ENCODE measurements at places on chromosomes 16 and 17.
A peak's percentile ranks its signal among the peaks of the same experiment; 100 is the strongest.

- DNase-seq: no peak
Observed at GRCh38 chr17:34675143-34675542, 95.8 kb downstream of the TMEM132E start.

DNA sequence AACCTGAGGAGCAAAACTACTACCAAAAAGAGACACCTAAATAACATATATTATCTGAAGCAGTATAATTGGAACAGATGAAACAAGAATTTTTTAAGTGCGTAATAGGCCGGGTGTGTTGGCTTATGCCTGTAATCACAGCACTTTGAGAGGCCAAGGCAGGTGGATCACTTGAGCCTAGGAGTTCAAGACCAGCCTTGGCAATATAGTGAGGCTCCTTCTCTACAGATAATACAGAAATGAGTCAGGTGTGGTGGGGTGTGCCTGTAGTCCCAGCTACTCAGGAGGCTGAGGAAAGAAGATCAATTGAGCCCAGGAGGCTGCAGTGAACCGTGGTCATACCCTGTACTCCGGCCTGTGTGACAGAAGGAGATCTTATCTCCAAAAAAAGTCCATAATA lies 294.2 kb upstream of the AXIN2 start:
- DNase-seq: no peak

- no peak for DNase-seq
Observed at GRCh38 chr17:81968850-81969812, 8.1 kb upstream of the NOTUM start.

DNA sequence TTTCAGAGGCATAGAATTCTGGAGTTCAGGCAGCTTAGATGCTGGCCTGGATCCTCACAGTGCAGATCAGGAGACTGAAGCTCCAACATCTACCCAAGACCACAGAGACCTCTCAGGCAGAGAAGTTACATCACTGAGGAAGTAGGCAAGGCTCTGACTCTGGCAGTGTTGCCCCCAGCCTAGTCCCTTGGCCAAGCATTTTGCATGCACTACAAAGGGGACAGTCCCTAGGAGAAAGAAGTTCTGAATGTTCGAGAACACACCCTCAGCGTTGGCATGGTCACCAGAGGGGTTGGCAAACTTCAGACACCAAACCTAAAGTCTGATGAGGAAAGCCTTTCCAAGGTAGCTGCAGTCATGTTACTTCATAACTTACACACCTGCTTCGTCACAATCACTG lies 2.5 kb downstream of the RANBP10 start:
- no peak for DNase-seq

DNA sequence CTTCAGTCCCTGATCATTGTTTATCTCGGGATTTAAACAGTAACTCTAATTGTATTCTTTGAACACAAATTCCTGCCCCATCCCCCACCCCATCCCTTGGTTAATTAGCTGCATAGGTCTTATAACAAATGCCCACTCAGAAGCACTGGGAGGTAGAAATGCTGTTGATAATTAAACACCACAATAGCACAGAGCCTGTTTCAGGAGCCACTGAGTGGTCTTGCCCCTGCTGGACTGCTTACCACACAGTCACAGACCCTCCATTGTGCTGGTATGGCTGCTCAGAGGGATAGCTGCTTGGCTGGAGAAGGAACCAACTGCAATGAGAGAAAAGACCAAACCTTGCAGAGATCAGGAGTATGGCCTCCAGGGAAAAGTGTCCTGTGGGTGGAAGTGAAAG lies 214.1 kb downstream of the ANKFN1 start:
- no peak for DNase-seq

DNA sequence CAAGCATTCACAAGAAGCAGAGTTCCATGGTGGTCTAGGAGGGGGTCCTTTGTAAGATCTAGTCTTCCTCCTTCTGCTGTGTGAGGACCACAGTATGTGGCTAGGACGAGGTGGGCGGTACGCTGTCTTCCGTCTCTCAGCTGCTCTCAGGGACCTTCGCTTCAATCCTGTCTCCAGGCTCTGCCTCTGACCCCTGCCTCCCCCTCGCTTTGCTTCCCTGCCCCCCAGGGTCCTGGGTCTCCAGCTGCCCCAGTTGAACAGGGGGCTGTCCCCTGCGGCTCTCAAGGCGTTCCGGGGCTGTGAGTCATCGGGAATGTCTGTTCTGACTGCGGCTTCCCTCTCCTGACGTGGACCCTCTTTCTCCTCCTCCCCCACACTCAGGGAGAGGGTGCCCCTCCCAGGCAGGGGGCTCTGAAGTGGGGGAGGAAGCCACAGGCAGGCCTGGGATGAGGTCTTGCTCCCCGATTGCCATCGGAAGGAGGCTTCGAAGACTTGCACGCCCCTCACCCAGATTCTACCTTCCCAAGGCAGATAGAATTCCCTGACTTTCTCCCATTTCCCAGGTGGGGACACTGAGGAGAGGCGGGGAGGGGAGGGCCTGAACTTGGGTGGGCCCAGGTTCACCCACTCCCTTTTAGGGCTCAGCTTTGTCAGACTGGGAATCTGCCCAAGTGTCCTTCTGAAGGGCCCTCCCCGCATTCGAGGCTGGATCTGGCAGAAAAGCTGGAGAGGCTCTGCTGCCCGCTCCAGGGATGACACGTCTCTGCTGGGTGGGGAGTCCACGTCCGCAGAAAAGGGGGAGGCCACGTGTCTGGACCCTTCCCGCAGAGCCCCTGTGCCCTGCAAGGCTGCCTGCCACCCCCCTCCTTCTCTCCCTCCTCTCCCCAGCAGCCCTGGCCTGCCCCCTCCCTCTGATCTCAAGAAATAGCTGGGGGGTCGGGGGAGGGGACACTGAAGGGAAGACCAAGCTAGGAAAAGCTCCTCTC lies 9.1 kb upstream of the COL1A1 start:
- DNase-seq: no peak

GRCh38 chr16:75333721-75334163 lies 82.3 kb upstream of the BCAR1 start:
- DNase-seq: no peak

- DNase-seq: no peak
Observed at GRCh38 chr17:69231521-69231920, 2.9 kb upstream of the ABCA10 start.

- DNase-seq: no peak
Observed at GRCh38 chr16:30474684-30475083, 2.1 kb downstream of the ITGAL start.

DNA sequence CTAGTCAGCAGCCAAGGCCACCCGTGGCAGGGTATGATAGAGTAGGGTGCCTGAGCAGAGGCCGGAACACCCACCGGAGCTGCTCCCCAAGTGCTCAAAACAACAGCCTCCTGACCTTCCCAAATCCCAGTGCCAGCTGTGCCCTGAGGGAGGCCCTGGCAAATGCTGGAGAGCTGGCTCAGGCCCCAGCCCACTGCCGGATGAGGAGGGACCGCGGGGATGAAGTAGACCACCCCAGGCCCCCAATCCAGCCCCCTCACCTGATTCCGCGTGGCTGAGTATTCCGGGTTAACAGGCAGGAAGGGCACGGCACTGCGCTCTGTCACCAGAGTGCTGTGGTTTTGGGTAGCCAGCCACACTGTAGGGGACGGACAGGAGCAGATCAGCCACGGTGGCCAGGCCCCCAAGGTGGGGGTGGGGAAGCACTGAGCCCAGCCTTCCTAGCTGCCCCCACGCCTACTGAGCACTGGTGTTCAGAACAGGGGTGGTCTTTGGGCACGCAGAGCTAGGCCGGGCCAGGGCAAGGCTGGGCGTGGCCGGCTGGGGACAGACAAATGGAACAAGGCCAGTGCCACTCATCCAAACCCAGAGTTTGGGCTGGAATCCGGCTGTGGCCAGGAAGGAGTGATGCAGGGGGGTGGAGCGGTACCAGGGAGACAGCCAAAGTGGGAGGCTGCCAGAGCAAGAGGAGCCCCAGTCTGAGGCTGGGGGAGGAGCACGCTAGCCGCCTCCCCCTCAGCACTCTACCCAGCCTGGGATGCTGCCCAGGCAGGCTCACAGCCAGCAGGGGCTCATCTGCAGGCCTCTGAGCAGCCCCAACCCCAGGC lies 9.1 kb downstream of the TP53I13 start:
- peak; percentile 75 for DNase-seq

GRCh38 chr17:19579192-19579761 lies 45.6 kb downstream of the SLC47A1 start:
- no peak for DNase-seq

DNA sequence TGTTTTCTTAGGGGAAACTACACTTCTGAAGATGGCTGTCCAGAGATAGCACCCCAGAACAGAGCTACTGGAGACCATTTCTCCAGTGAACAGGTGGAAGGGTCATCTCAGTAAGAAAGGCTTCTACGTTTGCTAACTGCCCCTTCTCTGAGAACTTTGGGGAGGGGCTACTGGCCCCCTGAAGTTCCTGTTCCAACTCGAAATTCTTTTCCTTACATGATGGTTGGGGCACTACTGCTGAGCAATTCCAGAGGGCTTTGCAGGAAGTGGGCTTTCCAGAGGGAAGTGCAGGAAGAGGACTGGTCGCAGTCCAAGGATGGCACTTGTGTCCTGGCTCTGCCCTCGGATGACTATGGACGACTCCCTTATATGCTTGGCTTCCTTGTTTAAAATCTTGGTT lies 31.2 kb downstream of the TOM1L2 start:
- DNase-seq: no peak

GRCh38 chr16:29871822-29872546 lies 9.0 kb upstream of the CDIPT start:
- DNase-seq: no peak

- DNase-seq: no peak
Observed at GRCh38 chr17:18093616-18094408, 6.1 kb downstream of the DRG2 start.

DNA sequence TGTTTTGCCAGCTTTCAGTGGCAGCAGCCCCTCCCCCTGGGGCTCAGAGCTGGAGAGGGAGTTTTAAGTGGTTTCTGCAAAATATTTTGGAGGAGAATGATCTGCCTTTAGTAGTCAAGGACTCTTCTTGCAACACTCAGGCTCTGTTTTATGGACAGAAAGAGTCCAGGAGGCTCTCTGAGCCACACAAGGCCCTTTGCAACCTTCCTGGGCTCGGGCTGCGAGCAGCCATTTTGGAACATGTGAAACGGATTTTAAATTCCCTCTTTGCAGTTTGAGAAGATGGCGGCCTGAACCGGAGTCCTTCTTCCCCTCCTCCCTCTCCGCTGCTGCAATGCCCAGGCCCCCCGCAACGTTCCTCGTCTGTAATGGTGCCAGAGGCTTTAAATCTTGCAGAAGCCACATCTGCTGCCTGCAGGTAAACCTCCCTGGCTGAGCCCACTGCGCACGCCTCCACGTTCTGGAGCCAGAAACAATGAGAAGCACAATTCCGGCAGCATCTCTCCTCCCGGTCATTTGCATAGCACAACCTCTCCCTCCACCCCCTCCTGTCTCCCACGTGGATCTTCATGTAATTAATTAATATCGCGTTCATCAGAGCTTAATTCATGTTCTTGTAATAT lies 386.1 kb downstream of the SEC14L1 start:
- no peak for DNase-seq

DNA sequence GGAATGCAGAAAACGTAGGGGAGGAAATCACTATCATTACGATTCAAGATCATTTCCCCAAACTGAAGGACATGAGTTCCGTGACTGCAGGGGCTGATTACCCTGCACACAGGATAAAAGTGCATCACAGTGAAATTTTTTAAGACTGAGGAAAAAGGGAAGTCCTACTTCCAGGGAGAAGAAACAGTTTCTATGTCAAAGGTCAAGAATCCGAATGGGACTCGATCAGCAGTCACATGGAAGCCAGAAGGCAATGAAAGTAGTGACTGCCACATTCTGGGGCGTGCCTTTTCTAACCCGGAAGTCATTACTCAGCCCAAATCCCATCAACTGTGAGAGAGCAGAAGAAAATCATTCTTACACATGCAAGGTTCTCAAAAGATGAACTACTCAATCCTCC lies 12.1 kb downstream of the ZZEF1 start:
- peak; percentile 13 for DNase-seq

GRCh38 chr16:50644729-50645128 lies 36.4 kb downstream of the SNX20 start:
- peak; percentile 39 for DNase-seq

GRCh38 chr16:19348578-19349315 lies 63.2 kb downstream of the CLEC19A start:
- no peak for DNase-seq

DNA sequence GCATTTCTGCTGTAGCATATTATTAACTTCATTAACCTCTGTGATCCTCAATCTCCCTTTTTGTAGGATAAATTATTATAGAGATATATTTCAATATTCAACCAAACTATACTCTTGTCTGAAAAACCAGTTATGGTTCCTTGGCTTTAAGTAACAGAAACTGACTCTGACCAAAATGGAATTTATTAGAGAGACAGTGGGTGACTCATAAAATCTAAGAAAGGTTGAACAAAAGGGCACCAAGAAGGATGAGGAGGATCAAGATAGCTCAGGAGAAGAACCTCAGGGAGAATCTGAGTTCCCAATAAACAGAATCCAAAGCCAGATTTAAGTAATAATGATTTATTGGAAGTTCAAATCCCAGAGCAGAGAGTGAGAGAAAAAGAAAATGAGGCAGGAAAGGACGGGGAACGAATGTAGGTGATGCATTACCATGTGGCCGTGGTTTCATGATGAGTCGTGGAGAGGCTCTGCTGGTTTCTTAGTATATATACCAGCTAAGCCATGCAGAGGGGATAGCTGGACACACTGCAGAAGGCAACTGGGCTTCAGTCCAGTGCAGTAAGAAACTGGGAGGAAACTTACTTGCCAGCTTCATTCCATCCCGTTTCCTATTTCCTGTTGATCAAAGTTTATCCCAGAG lies 151.5 kb upstream of the GOT2 start:
- no peak for DNase-seq

DNA sequence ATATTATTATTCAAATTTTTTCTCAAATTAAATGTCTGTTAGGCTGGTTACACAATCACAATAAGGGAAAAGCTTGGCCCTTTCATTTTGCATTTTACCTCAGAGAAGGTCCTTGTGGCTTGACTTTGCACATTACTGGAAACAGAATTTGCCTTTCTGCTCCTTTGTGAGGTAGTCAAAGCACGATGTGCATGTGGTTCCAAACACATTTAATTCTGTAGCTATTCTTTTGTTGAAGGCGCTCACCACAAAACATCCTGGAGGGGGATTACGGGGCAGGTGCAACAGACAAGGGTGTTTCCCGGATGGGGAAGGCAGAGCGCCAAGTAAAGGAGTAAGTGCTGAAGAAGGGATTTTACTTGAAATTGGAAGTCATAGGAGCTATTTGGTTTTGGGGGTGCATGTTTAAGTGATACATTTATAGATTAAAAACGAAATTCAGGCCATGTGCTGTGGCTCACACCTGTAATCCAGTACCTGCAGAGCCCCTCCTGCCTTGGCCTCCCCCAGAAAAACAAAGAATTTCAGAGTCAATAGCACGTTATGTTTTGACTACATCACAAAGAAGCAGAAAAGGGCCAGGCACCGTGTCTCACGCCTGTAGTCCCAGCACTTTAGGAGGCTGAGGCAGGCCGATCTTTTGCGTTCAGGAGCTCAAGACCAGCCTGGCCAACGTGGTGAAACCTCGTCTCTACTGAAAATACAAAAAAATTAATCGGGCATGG lies 31.2 kb upstream of the TENT4B start:
- no peak for DNase-seq

Data from midbrain (tissue), 1 donor.